ENCODE measurements at places on chromosomes 1 and 21.

DNA sequence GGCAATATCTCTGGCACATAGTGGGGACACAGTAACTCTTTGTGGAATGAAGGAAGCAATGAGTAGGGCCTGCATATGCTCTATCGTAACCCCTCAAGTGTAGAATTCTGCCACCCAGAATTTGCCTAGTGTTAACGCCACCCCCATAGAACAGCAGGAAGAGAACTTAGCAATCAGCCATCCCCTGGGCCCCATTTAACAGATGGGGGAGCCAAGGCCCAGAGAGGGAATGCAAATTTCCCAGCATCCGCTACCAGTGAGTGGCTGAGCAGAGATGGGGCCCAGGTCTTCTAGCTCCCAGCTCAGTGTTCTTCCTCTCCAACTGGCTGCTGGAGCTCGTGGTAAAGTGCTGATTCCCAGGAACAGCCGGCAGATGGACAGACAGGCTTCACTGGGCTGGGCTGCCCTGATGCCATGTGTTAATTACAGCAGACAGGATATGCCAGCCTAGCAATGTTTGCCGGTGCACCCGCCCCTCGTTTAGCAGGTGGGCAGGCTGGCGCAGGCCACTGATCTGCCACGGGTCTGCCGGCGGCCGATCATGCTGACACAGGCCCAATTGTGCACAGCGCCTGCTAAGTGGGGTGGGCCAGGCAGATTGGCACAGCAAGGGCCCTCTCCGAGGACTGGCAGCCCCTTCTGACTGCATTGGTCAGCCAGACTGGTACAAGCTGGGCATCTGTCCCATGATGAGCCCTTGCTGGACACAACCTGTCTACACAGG lies 171.9 kb downstream of the IGSF21 start:
- DNase-seq = peak; percentile 82

GRCh38 chr21:45962531-45963231 lies 18.9 kb upstream of the COL6A1 start:
- no peak for DNase-seq

DNA sequence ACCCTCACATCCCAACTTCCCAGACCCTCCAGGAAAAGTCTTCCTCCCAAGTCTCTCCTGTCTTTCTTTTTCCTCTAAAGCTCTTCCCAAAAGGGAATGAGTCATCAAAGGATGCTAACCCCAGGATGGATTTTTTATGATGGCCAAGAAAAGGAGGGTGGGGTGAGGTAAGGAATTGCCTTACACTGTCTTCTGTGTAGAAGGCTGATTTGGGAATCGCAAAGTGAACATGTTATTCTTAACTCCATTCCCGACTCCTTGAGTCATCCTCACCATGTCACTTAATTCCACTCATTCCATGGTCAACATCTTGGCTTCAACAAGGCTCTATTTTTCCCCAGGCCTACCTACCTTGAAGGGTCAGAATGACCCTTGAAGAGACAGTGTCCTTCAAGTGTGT lies 44.0 kb downstream of the TBX15 start:
- DNase-seq = no peak

GRCh38 chr1:239914751-239915231 lies 176.9 kb upstream of the FMN2 start:
- DNase-seq = no peak

- no peak for DNase-seq
Observed at GRCh38 chr1:217562229-217562878, 68.5 kb downstream of the GPATCH2 start.

DNA sequence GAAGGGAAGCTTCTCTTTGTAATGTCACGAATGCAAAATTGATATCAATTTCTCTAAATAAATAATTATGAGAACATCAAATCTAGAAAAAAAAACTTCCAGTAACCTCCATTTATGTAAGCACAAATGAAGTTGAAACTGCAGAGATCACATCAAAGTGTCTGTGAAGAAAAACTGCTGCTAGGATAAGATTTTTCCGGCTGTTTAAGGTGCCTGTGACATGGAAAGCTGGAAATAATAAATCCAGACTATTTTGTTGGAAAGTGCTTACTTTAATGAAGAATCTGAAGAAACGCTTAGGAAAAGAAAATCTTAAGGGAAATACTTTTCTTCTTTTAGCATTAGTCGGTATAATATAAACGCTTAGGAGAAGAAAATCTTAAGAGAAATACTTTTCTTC lies 57.0 kb downstream of the CHRM3 start:
- DNase-seq = no peak

- DNase-seq = no peak
Observed at GRCh38 chr1:64980745-64981600, 14.6 kb upstream of the JAK1 start.

- DNase-seq = no peak
Observed at GRCh38 chr1:184622136-184622823, 132.4 kb downstream of the EDEM3 start.

GRCh38 chr21:40847951-40848350 lies 993 bp upstream of the DSCAM start:
- DNase-seq = no peak

DNA sequence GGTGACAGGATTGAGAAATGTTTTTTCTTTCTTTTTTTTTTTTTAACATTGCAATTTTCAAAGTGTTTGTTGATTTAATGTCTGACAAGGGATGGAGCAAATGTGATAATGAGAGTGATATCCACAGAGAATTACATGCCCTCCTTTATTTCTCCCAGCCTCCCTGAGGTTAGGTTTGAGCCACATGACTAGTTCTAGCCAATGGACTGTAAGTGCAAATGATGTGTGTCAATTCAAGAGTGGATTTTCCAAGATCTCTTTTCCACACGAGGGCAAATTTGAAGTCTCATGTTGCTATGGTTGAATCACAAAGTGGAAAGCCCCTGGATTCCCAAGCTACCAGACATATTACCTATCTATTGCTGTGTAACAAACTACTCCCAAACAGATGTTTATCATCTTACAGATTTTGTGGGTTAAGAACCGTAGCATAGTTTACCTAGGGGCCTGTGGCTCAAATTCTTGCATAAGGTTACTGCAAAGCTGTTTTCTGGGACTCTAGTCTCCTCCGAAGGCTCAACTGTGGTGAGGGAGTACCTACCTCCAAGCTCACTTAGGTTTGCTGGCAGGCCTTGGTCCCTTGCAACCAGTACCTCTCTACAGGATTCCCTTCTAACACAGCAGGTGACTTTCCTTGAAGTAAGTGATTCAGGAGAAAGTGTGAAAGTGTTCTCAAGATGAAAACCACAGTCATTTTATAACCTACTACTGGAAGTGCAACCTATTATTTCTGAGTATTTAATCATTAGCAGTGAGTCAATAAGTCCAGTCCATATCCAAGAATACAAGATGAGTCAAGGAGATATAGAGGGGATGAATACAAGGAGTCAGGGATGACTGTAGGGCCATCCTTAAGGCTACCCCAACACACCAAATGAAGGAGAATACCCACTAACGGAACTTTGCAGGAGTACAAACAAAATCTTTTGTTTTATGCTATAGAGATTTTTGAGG lies 533.6 kb downstream of the PTPRC start:
- no peak for DNase-seq

All from NCI-H446 (cell line).